GM13976 (cell line): ENCODE measurements at places on chromosomes 16 and 17.
A peak's percentile ranks its signal among the peaks of the same experiment; 100 is the strongest.

DNA sequence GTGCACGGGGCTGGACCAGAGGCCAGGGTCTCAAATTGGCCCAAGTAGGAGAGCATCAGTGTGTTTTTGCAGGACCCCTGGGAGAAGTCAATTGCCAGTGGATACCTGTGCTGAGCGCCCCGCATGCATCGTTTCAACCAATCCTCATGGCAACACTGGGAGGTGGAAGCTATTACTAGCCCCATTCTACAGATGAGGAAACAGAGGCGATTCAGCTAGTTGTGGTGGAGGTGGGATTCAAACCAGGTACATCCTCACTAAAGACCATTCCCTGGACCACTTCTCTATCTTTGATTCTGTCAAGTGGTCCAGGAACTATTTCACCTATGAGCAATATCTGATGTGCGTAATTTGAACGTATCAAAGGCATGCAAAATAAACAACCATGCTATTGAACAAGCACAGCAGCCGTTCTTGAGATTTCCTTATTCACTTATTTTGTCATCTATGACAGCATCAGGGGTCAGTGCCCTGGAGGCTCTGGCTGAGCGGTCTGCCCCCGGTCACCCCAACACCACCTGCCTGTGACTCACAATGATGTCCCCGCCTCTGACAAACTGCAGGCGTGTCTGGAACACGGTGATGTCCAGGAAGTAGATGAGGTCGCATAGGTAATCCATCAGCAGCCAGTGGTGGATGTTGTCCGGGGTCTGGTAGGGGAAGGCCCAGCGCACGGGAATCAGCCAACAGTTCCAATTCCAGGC lies 54.0 kb downstream of the CNGB1 start:
- no peak for DNase-seq

- DNase-seq: no peak
These were observed 27.9 kb upstream of the SSTR5 start for GRCh38 chr16:1044460-1045309.

DNA sequence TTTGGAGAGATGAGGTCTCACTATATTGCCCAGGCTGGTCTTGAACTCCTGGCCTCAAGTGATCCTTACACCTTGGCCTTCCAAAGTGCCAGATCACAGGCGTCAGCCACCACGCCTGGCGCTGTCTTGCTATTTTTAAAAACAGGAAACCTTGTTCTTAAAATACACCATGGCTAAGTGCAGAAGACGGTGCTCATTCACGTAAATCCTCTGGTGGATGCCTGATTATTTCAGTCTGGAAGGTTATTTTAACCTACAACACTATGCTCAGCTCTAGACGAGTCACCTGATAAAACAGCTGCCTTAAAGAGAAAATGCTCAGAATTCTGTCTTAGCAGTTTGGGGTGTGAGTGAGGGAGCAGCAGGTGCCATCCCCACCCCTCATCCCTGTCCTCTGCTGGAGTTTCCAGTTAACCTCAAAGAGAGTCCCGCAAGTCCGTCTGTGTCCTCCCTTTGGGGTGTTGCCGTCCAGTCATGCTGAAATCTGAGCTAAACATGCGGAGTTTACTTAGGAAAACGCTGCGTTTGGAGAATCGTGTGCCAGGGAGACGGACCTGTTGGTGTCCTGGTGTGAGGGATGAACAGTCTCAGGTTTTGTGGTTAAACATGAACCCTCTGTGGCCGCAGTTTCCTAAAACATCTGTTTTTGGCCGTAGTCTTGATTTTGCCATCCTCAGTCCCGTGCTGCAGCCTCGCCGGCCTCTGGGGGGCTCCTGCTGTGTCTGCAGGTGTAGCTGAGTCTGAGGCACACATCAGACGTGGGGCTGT lies 17.1 kb downstream of the SPG7 start:
- DNase-seq: no peak

- DNase-seq: no peak
These were observed 14.9 kb downstream of the JUP start for GRCh38 chr17:41771389-41772206.

DNA sequence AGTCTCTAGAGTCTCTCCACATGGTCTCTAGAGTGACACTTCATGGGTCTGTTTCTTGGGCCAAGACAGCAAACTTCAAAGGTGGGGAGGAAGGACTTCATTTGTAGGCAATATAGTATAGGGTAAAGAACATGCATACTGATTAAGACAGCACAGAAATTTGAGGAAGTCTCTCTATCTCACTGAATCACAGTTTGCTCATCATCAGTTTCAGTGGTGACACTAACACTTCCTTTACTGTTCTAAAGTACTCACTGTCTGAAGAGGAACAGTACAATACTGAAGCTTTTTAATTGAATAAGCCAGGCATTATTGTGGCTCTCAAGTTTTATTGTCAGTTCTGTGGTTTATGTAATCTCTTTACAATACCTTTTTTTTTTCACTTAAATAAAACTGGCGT lies 656.4 kb upstream of the CDH8 start:
- peak; percentile 4 for DNase-seq

GRCh38 chr17:28744104-28744971 lies 527 bp downstream of the TRAF4 start:
- DNase-seq: peak; percentile 81

DNA sequence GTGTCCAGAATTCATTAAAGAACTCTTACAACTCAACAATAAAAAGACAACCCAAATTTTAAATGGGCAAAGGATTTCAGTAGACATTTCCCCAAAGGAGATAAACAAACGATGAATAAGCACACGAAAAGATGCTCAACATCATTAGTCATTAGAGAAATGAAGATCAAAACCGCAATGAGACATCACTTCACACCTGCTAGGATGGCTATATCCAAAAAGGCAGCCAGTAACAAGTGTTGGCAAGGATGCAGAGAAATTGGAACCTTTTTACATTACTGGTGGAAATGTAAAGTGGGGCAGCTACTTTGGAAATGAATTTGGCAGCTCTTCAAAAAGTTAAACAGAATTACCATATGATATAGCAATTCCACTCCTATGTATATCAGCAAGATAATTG lies 42.0 kb downstream of the PITPNM3 start:
- DNase-seq: no peak

GRCh38 chr17:58184986-58185761 lies 7.4 kb upstream of the EPX start:
- DNase-seq: no peak

GRCh38 chr17:14261406-14261805 lies 24.7 kb upstream of the CDRT15 start:
- DNase-seq: no peak

GRCh38 chr17:46898860-46899259 lies 24.1 kb upstream of the GOSR2 start:
- DNase-seq: no peak
